CD4-positive, alpha-beta T cell treated with Interleukin-6 for 4 hours (primary cell): ENCODE measurements at places on chromosomes 7 and 10.
A peak's percentile ranks its signal among the peaks of the same experiment; 100 is the strongest.

DNA sequence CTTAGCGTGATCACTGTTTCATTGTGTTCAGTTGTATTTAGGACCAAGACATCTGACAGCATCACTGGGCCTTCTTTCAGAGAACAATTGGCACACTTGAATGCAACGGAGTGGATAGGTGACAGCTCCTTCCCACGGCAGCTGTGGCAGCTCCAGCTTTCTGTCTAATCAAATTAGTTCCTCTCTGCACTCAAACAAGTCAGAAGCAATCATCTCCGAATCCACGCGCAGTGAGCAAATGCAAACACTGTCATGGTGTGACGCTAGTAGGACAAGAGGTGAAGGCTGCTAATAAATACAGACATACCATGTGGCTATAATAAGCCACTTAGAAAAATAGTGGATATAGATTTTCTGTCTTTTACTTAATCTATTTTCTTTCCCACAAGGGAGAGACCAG is 542.4 kb downstream of the ACTR3B start:
- no peak for DNase-seq

GRCh38 chr7:84162584-84162983 is 32.0 kb downstream of the SEMA3A start:
- no peak for DNase-seq

DNA sequence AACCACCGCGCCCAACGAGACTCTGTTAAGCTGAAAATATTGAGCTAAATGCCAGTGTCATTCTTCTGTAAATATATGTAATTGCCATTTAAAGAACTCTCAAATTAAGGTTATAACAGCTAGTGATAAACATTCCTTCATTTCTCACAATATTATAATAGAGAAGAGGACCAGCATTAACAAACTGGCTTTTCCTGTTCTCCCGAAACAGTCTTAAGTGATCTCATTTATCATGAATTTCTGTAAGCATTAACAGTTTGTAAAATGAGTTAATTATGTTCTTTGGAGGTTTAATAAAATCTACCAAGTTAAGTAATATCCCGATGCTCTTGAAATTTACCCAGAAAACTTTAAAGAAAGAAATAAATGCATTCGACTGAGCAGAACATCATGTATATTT is 352.8 kb downstream of the KCNMA1 start:
- no peak for DNase-seq

DNA sequence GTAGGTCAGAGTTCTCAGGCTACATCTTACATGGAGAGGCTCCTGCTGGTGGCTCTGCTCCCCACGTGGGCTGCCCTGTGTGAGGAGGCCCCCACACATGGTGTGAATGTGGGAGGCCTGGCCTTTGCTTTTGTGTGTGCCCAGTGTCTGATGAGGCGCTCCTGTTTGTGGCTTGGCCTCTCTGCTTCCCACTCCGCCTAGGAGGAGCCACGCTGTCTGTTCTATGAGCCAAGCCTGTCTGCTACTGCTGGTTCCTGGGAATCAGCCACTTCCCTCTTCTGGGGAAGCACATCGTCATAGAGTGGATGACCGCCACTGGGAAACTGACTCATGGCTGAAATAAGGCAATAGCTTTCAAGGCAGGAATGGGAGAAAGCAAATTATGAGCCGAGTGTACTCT is 87.1 kb downstream of the CYP26A1 start:
- DNase-seq, result no peak

DNA sequence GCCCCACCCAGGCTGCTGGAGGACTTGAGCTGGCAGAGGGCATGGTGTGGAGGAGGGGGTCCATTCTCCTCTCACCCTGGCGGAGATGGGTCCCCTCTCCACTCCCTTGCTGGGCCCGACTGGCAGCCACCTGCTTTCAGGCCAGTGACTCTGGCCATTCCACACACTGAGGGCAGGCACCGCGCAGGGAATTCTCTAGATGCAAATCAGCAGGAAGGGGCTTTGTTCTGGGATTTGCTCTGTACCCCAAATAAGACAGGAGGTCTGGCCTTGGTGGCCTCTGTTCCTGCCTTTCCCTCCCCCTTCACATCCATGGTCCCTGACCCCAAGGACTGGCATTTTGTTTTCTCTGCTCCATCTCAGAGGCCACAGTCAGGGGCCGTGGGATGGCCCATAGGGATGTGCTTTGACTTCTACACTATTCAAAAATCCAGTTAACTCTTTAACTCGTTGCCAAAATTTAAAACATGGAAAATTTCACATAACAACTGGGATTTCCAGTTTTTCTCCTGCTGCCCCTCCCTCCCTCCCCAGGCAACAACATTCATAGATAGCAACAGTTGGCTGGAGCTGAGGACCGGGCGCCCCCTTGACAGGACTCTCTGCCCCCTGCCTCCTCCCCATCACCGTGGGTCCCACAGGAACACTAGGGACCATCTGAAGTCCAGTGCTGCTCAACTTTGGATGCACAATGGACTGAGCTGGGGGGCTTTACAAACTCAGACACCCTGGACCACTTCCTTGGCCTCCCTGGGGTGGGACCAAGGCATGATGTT is 33.9 kb downstream of the PPIF start:
- DNase-seq, result no peak

DNA sequence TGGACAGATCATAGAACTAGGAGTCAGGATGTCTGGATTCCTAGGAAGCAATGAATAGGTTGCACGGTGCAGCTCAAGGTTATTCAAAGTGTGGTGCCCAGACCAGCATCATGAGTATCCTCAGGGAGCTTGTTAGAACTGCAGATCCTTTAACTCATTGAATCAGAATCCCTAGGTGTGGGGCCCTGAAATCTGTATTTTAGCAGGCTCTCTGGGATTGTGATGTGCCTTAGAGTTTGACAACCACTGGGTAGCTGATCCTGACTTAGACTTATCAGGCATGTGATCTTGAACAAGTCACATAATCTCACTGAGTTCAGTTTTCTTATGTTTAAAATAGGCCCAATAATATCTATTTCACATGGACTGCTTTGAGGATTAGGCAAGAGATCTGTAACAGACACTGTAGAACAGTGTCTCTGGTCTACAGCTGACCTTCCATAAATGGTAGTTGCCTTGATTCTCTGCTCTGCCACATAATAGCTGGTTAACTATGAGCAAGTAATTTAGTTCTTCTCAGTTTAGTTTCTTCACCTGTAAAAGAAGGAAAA is 46.4 kb upstream of the ATRNL1 start:
- no peak for DNase-seq

GRCh38 chr10:109846832-109847231 is 76.5 kb downstream of the XPNPEP1 start:
- DNase-seq, result no peak

- no peak for DNase-seq
Measured at GRCh38 chr7:117399820-117400422, 27.4 kb downstream of the ASZ1 start.

DNA sequence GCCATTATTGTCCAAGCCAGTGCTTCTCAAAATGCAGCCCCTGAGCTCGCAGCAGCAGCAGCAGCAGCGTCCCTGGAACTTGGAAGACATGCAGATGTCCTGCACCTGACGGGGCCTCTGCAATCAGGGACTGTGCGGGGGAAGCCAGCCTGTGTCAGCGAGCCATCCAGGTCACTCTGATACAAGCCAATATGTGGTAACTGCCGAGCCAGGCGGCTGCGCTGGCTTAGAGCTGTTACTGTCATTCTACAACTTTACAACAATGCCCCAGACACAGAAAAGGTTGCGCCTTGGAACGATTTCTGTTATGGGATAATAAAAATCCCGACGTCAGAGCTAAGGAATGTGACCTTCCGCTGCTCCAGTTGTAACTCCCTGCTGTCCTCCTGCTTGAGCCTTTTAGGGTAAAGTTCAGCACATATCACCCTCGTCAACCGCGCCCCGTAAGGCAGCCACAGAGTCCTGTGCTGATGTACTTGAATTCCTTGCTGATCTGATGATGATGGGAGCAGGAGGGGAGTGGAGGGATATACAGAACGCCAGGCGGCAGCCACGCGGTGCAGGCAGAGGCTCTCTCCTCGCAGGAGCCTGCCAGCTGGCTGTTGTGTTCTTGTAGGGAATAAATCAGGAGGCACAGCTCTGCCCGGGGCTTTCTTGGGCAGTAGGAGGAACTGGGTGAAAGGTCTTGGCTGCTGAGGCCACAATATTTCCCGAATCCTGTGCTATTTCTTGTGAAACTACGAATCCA is 20.0 kb upstream of the CRYGN start:
- DNase-seq, result no peak

DNA sequence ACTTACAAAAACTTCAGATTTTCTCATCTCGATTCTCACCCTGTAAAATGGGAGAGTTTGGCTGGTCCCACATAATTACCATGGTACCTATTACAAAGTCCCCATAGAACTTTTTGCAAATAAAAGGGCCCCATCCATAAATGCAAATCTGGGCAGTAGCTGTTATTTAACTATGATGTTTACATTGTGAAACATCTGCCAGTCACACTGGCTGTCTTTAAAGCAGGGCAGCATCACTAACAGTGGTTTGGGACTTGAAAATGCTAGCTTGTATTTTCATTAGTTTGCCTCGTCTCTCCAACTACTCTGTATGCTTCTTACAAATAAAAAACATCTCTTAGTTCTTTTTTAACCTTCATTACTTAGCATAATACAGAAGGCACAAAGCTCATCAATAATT is 240.7 kb downstream of the FZD1 start:
- no peak for DNase-seq

GRCh38 chr7:2945171-2945570 is 98.5 kb downstream of the CARD11 start:
- no peak for DNase-seq

DNA sequence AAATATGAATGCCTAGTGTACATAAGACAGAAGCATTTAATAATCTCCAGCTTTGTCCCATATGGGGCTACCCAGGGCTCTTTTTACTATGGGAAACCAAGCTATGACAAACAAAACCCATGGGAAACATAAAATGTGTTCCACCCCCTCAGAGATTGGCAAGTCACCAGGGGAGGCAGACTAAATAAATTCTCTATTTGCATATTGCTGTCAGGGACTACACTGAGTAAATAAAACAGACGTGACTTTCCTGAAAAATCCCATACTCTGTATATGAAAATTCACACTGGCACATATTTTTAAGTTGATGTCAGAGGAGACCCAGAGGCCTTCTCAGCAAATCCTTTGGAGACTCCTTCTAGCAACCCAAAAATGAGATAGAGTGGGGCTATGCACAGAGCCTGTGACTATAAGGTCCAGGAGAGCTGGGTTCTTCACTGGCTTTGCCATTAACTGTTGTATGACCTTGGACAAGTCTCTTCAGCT is 44.0 kb upstream of the HPSE2 start:
- no peak for DNase-seq

DNA sequence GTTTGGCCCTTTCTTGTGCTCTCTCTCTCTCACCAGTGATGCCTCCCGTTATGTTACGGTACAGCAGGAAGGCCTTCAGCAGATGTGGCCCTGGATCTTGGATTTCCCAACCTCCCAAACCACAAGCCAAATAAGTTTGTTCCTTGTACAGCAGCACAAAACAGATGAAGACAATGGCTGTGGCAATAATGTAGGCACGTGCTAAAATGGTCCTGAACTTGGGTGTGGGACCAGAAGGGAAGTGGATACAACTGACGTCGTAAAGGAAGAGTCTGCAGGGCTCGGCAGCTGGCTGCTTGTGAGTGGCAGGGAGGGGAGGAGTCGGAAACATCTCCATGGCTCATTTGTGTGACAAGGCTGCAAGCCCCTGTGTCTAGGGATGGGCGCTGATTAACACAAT is 26.8 kb downstream of the PROSER2 start:
- DNase-seq, result no peak

GRCh38 chr10:118020365-118020764 is 26.4 kb downstream of the RAB11FIP2 start:
- DNase-seq, result no peak

DNA sequence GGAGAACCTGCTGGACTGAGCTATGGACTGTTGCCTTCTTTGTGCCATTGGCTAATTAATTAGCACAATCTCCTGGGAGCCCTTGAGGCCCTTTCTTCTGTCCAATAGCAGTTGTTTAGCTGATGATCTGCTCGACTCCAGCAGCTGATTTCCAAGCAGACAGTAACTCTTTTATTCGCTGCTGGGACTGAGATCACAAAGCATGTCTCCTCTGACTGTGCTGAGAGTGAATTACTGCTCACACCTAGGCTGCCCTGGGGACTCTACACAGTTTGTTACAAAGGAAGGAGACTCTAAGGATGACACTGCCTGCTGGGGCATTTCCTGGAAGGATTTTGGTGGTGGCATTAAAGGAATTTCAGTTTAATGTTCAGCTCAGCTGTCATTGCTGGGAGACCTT is 31.4 kb downstream of the CASP7 start:
- no peak for DNase-seq

GRCh38 chr10:27319752-27320431 is 79.3 kb upstream of the ACBD5 start:
- DNase-seq, result peak; percentile 37

DNA sequence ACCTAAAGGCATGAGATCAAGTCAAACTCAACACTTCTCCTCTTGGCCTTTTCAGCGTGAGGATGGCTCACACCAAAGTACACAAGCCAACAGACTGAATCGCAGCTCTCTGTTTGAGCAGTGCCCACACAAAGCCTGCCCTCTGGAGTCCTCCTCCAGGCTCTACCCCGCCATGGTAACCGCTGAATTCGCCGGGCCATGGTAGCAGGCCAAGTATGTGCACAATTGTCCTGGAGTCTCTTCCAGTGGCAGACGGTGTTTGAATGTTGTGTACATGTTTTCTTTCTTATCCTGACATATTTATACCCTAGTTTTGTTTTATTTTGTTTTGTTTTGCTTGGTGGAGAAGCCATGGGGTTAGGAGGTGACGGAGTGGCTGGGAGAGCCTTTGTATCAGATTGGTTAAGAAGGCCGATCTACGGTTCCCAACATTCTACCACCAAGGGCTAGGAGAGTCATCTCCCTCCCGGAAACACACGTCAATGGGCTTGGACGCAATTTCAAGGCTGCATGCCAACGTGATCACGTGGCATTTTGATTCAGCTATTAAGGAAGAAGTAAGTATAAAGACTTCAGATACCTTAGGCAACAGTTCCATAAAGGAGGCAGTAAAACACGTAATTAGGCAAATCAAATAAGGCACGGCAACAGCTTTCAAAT is 12.1 kb upstream of the SHH start:
- no peak for DNase-seq

- DNase-seq, result no peak
Measured at GRCh38 chr10:30789806-30790205, 160.3 kb upstream of the LYZL2 start.

DNA sequence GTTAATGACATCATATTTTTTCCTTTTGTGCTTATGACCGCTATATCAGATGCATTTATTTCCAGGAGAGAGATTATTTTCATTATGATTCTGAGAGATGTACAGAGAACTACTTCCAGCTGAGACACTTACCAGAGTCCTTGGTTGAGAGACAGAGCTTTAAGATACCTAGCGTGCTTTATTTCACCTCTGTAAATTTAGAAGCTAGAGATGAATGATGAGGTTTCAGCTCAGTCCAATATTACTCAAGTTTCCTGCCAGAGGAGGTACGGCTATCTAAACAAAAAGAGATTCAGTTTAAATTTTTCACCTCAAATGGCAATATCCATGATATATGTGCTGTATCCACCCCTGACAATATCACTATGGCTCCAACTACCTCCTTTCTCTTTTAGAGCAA is 182.6 kb upstream of the FAM3C start:
- no peak for DNase-seq
